ENCODE measurements at places on chromosomes 12 and 14.

GRCh38 chr12:100248886-100249285 is 18.0 kb downstream of the DEPDC4 start:
- DNase-seq, result no peak

DNA sequence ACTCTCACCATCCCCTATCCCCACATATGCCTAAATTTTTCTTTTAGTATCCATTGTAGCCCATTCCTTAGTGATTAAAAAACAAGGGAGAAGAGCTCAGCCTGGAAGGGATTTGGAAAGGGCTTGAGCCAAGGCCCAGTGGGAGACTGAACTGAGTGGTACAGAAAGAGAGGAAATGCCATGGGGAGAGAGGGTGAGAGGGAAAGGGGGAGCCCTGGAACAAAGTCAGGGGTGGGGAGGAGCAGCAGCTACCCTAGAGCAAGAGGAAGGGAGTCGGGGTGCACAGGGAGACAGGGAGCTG is 2.6 kb upstream of the ATN1 start:
- no peak for DNase-seq

DNA sequence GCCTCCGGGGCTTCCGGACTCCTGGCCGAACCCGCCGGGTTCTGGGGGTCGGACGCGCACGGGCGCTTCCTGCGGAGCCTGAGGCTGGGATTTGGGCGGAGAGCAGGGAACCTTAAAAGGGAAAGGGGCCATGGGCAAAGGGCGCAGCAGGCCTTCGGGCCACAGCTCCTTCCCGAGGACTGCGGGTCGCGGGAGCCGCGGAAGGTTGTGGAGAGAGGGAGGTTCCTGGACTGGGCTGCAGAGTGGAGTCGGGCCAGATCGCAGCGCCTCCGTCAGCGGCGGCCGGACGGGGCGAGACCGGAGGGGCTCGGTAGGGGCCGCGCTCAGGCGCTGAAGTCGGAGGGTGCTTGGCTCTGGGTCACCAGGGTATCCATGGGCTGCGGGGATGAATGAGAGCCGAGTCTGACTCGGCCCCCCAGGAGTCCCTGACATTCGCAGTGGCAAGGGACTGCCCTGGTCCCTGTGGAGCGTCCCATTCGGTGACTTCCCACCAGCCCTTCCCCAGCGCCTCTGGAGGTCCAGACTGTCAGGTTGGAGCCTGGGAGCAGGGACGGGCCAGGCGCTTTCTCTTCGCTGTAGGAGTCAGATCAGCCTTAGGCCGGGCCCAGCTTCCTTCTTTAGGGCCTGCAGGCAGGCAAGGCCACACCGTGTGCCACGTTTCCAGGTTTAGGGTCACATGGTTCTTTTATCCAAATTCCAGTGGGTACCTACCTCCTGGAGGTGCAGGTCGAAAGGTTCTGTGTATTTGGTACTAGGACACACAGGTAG is 938 bp upstream of the SLC25A29 start:
- DNase-seq, result no peak

GRCh38 chr14:87286191-87286590 is 706.8 kb downstream of the GALC start:
- peak; percentile 51 for DNase-seq

- DNase-seq, result peak; percentile 34
Observed at GRCh38 chr14:67940486-67941455, 121.2 kb downstream of the RAD51B start.

- no peak for DNase-seq
Observed at GRCh38 chr14:95784137-95784536, 70.2 kb upstream of the TCL1A start.

DNA sequence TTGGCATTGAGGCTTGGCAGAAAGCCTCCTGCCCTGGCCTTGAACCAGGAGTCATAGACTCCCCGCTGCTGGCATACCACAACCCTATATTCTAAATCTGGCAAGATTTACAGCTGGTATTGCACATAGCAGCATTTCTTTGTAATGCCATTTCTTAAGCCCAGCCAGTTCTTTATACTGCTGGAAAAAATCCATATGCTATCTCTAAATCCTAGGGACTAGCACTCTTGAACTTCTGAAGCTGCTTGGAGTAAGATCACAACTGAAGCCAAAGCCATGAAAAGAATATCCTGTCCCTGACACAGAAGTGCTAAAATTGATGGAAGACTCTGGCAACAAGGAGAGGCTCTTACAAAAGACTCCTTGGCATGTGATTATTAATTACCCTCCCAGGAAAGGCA is 89.3 kb downstream of the KCNC2 start:
- no peak for DNase-seq

- DNase-seq, result peak; percentile 28
Observed at GRCh38 chr12:104547235-104547634, 90.5 kb downstream of the CHST11 start.

DNA sequence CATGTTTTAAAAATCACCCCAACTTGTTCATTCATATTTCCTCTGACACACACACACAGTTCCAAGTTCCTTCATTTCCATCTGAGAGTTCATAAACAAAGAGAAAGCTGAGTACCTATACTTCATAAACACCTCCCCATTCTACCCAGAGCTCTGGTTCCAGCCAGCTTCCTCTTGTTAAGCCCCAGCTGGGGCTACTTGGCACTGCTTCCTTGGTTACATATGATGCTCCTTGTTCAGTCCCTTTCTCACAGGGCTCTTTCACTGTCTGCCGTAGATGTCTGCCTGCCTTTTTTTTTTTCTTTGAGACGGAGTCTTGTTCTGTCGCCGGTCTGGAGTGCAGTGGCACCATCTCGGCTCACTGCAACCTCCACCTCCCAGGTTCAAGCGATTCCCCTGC is 77.5 kb downstream of the COX16 start:
- DNase-seq, result no peak

- no peak for DNase-seq
Observed at GRCh38 chr14:20035449-20035848, 389 bp downstream of the OR4K13 start.

GRCh38 chr12:127962303-127962702 is 304.7 kb upstream of the TMEM132C start:
- no peak for DNase-seq

DNA sequence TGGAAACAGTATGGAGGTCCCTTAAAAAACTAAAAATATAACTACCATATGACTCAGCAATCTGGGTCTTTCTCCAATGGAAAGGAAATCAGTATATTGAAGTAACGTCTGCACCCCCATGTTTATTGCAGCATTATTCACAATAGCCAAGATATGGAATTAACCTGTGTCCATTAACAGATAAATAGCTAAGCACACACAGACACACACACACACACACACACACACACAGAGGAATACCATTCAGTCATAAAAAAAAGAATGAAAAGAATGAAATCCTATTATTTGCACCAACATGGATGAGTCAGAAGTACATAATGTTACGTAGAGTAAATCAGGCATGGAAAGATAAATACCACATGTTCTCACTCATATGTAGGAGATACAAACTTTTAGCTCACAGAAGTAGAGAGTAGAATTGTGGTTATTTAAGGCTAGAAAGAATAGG is 4.7 kb downstream of the KLRK1 start:
- DNase-seq, result no peak

GRCh38 chr14:34420547-34421150 is 41.4 kb downstream of the SPTSSA start:
- DNase-seq, result peak; percentile 14

DNA sequence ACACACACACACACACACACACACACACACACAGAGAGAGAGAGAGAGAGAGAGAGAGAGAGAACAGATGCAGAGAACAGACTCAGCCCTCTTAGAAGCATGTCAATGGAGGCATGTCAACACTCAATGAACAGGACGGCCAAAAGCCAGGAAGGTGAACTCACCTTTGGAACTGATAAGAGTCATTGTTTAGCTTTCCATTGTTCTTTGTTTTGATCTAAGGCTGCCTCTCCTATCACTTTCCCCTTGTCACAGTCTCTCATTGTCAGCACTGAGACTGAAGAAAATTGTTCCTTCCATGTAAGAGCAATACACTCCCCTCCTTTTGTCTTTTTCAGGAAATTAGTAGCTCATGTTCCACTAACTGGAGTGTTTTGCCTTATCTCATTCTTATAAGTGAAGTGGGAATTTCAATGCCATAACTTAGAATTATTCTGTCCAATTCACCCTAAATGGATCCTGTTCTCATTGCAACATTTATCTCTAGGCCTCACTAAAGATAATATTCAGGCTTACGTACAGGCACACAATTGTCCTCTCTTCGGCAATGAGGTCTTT is 218.0 kb downstream of the DUSP6 start:
- DNase-seq, result no peak

GRCh38 chr12:26833743-26834490 is 923 bp upstream of the ITPR2 start:
- DNase-seq, result no peak

- DNase-seq, result no peak
Observed at GRCh38 chr14:86050072-86050683, 520.2 kb downstream of the FLRT2 start.

DNA sequence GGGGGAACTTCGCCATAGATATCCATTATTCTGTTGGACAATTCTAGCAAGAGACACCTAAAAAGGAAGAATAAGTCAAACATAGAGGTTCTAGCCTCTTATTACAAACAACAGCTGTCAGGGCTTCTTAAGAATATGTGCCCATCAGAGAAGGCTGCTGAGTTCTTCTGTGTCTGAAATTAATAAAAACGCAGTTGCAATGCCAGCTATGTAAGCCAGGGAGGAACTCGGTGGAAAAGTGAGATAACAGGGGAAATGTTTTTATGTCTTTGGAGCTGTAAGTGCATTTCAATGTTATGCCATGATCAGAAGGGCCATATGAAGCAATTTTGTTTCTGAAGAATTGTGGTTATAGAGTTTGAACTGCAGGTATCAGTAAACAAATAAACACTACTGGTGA is 95.0 kb downstream of the SYT1 start:
- DNase-seq, result no peak

- no peak for DNase-seq
Observed at GRCh38 chr12:110599334-110599733, 14.6 kb upstream of the TCTN1 start.

- no peak for DNase-seq
Observed at GRCh38 chr12:91210144-91210543, 27.5 kb upstream of the DCN start.

DNA sequence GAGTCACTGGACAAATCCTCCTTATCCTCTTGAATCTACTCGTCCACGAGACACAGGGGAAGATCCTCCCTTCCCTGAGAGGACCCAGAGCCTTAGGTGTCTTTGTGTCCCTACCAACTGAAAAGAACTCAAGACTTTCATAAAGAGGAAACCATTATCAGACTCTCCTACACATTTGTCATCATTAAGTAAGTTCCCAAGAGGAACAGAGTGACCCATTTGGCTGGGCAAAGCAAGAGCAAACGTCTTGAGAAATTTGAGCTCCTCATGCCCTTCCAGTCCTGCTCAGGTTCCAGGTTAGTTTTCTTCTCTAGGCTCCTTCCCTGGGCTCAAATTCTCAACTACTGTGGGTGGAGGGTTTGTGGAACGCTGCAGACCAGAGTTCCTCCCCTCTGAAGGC is 5.7 kb downstream of the MLF2 start:
- no peak for DNase-seq

DNA sequence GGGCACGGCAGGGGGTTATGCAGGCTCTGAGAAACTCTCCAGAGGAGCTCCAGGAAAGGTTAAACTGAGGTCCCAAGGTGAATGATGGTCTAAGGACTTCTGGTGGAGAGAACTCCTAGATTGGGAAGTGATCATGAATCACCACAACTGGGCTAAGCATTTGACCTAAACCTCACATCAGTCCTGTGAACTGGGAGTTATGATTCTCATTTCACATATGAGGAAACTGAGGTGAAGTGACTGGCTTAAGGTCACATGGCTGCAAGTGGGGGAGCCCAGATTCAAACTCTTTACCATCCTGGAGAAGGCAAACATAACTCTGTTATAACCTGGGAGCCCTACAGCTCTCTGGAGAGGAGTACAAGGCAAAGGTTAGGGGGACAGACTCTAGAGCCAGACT is 4.2 kb downstream of the RARG start:
- no peak for DNase-seq

DNA sequence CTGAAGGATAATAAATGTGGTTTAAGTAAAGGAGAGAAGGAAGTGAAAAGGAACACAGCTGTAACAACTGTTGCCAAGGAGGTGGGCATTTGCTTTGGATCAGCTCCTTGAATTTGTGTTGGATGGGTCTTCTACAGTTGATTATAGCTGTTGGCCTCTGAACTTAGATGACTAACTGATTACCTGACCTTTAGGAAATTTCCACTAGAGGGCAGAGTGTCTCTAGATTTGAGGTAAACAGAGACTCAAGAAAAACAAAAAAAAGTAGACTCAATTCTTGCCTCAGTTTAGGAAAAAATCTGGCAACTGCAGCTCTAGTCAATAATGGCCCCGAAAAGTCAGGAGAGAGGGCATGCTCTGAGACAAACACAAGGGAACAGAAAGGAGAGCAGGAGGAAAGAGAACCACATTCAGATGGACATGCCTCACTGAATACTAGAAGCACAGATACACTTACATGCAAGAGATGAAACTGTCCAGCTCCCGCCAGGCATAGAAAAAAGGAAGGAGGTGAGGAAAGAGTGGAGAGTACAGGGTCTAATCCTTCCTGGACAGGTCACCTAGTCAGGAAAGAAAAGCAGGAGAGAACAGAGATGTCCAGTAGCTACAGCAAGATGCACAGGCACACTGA is 20.6 kb downstream of the COX14 start:
- DNase-seq, result no peak

- DNase-seq, result no peak
Observed at GRCh38 chr14:68492381-68493151, 300.3 kb downstream of the ZFP36L1 start.

GRCh38 chr12:125222876-125223275 is 157.6 kb downstream of the AACS start:
- no peak for DNase-seq

DNA sequence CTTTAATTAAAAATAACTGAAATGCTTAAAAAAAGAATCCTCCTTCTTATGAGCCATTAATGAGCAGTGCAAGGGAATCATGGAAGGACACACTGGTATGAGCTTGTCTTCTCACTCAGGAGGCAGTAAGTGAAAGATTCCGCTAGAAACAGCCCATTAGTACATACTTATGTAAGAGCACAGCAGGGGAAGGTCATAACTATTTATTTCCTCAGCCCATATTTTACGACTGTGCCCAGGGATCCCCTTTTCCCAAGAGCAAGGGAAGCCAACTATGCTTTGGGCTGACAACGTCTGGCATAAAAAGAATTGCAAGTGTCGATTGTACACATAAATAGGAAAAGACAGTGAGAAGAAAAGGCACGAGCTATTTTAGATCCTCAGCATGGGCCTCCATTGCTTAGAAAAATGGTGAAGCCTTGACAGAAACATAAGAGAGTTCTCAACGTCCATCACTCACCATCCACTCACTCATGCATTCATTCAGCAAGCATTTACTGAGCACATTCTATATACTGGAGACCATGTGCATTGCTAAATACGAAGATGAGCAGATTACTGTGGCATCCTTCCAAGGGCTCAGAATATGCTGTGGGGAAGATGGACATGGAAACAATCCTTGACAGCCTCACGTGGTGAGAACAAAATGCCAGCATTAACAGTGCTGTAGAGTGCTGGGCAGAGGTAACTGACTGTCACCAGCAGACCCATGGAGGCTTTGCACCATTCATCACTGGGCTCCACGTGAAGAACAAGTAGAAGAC is 152.7 kb downstream of the NTF3 start:
- no peak for DNase-seq

All from foreskin keratinocyte (primary cell).